Amygdala (tissue), 56 donors: ENCODE measurements at places on chromosomes 2 and 18.

GRCh38 chr18:59885579-59886163 lies 14.1 kb upstream of the PMAIP1 start:
- no peak for DNase-seq

DNA sequence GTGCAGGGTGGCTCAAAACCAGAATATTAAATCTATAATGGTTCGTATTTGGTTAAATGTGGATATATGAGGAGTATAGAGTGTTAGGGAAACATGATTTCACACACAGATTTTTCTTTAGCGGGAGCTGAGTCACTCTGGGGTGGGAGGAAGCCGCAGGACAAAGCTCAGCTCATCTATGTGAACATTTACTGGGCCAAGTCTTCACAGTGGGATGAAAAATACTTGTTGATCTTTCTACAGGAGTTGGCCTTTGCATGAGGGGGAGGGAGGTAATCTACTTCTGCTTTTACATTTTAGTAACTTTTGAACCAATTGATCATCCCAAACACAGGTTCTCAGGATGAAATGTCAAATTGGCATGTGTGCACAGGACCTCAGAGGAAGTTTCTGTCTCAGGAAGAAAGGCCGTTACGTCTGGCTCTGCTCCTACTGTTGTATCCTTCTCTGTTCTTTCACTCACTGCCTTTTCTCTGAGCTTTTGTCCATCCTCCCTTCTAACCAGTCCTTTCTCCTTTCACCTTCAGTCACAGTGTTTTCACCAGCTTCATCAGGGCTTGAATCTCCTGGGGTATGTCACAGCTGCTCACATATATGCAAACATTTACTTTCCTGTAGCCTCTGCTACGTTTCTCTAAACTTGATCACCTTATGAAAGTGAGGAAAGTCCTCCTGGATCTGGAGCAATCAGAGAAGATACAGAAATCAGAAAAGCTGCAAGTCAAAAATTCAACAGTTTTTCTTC lies 943.3 kb upstream of the FANCL start:
- DNase-seq, result no peak

GRCh38 chr18:44342946-44343345 lies 337.7 kb upstream of the SETBP1 start:
- DNase-seq, result no peak

DNA sequence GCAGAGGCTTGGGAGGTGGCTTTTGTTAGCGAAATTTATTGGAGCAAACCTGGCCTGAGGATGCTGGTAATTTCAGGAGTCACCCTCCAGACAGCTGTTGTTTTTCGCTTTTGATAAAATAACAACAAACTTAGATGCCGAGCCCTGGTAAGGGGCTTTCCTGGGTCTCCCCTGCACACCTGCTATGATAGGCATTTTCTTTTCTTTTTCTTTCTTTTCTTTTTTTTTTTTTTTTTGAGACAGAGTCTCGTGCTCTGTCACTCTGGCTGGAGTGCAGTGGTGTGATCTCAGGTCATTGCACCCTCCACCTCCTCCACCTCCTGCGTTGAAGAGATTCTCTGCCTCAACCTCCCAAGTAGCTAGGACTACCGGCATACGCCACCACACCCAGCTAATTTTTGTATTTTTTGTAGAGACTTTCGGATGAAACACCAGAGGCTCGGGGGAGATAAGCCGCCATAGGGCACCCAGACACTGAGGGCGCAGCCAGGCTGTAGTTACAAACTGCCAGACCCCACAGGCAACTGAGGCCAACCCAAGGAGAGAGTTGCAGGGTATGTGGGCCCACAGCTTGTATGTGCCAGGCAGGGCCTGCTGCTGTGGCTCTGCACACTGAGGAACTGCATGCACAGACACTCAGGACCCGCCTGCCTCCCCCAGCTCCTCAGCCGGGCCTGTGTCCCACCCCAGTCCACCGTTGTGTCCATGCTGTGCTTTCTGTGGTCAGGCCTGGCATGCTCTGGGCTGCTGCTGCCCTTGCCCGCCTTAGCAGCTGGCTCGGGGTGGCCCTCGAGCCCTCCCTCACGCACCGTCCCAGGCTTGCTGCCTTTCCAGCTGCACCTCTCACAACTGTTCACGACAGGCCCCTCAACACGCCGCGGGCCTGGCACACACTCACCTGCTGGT lies 3.9 kb downstream of the GYPC start:
- no peak for DNase-seq
